Stimulated activated CD4-positive, alpha-beta T cell treated with anti-CD3 and anti-CD28 coated beads, TNF-alpha, amount 100 ng/mL, for 1 hour (primary cell): ENCODE measurements at places on chromosomes 16 and 17.

- DNase-seq, result no peak
Measured at GRCh38 chr16:83393196-83393981, 414.4 kb upstream of the HSBP1 start.

- DNase-seq, result no peak
Measured at GRCh38 chr16:888901-889570, 81.7 kb downstream of the LMF1 start.

GRCh38 chr17:12046786-12047185 lies 26.1 kb downstream of the MAP2K4 start:
- DNase-seq, result no peak

GRCh38 chr16:15542261-15542660 lies 100.7 kb downstream of the MARF1 start:
- no peak for DNase-seq

- no peak for DNase-seq
Measured at GRCh38 chr17:12445331-12445730, 220.4 kb upstream of the MYOCD start.

DNA sequence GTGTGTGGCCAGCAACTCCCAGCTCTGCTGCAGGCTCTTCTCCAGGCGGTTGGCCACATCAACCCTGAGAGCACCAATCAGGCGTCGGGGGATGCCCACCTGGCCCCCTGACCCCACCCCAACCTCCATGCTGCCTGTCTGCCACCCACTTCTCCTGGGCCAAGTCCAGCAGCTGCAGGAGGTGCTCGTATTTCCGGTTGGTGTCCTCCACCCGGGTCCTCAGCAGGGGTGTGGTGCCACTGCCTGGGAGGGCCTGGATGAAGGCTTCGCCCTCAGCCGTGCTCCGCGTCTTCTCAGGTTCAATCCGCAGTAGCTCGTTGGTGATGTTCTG lies 44.6 kb downstream of the UBN1 start:
- DNase-seq, result no peak

GRCh38 chr16:50547340-50548124 lies 664 bp upstream of the NKD1 start:
- DNase-seq, result peak; percentile 25

DNA sequence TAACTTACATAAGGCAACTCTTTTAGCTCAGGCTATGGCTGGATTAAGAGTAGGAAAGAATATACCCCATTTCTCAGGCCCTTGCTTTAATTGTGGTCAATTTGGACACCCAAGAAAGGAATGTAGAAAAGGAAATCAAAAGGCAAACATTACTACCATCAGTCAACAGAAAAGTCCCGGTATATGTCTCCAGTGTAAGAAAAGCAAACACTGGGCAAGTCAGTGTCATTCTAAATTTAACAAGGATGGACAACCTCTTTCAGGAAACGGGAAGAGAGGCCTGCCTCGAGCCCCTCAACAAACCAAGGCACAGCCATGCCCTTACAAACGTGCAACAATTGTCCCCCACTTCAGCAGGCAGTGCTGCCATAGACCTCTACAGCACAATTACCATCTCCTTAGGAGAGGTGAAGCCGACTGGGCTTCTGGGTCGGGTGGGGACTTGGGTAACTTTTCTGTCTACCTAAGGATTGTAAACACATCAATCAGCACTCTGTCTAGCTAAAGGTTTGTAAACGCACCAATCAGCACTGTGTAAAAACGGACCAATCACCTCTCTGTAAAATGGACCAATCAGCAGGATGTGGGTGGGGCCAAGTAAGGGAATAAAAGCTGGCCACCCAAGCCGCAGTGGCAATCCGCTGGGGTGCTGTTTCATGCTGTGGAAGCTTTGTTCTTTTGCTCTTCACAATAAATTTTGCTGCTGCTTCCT lies 12.4 kb downstream of the MRPL58 start:
- DNase-seq, result no peak

- DNase-seq, result no peak
Measured at GRCh38 chr16:83799336-83799735, 8.4 kb upstream of the HSBP1 start.
